ENCODE measurements at places on chromosomes 1 and 21.
A peak's percentile ranks its signal among the peaks of the same experiment; 100 is the strongest.

GRCh38 chr1:110480356-110481096 is 29.6 kb downstream of the PROK1 start:
- no peak for DNase-seq

- no peak for DNase-seq
These were observed 170.7 kb downstream of the NEGR1 start for GRCh38 chr1:72111662-72112061.

- no peak for DNase-seq
These were observed 33.8 kb downstream of the RSPH1 start for GRCh38 chr21:42461881-42462877.

DNA sequence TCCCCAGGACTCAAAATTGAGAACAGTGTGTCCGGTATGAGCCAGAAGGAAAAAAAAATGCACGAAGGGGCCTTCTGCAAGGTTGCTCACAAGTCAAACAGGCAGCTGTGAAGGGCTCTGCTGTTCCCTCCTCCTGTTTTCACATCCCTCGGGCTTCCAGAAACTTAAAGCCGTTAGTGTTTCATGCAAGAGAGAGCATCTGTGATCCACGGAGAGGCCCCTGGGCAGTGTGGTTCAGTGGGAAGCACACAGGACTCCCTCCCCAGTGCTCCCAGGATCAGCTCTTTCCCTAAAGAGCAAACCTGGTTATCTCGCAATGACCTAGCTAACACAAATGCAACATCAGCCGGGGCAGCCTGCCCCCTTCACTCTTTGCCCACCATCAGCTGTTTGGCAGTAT is 2.9 kb upstream of the MATN1 start:
- DNase-seq: no peak

DNA sequence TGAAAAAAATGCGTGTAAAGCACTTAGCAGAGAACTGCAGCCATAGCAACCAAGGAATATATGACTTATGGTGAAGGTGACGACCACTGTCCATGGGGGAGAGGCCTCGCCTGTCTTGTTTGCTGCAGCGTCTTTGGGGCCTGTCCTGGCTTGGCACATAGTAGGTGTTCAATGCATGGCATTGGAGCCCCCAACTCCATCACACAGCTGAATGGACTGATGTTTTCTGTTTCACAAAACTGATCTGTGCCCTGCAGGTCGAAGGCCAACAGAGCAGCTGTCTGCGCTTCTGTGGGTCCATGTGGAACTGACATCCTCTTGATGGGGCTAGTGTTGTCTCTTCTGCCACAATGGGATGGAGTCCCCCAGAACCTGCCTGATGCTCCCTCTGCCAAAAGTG is 296.0 kb downstream of the PTPRU start:
- DNase-seq: no peak

- DNase-seq: no peak
These were observed 423.9 kb upstream of the RGS18 start for GRCh38 chr1:191734321-191734720.

GRCh38 chr1:31592132-31592531 is 15.8 kb downstream of the TINAGL1 start:
- DNase-seq: no peak

GRCh38 chr1:160739098-160739511 is at the start of gene SLAMF7:
Gene SLAMF7 (plus strand): TSS chr1:160739247. CDS start chr1:160739302, 55 bp downstream.
- no peak for DNase-seq

DNA sequence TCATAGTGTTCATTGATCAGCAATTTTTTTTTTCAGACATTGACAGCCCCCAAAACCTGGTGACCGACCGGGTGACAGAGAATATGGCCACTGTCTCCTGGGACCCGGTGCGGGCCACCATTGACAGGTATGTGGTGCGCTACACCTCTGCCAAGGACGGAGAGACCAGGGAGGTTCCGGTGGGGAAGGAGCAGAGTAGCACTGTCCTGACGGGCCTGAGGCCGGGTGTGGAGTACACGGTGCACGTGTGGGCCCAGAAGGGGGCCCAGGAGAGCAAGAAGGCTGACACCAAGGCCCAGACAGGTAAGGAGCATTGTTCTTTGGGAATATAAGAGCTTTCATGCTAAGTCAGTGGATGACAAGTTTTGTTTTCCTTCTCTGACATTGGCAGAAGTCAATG is 49.3 kb downstream of the TNN start:
- no peak for DNase-seq

DNA sequence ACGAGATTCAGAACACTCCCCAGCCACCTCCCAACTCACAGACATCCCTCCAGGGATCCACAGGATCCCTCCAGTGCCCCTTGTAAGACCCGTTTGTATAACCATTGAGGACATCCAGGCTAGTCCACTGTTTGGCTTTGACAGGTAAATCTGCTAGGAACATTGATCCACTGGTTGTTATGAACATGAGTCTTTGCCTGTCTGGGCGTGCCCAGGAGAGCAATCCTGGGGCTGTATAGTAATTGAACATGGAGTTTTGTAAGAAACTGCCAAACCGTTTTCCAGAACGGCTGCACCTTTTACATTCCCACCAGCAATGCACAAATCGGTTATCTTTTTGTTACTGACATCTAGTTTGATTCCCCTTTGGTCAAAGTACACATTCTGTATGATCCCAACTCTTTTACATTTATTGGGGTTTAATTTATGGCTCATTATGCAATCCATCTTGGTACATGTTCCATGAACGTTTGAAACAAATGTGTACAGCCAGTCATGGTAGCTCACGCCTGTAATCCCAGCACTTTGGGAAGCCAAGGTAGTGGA is 88.7 kb downstream of the WDR4 start:
- DNase-seq: no peak

- DNase-seq: no peak
These were observed 66.8 kb downstream of the CAPZB start for GRCh38 chr1:19418503-19418971.

DNA sequence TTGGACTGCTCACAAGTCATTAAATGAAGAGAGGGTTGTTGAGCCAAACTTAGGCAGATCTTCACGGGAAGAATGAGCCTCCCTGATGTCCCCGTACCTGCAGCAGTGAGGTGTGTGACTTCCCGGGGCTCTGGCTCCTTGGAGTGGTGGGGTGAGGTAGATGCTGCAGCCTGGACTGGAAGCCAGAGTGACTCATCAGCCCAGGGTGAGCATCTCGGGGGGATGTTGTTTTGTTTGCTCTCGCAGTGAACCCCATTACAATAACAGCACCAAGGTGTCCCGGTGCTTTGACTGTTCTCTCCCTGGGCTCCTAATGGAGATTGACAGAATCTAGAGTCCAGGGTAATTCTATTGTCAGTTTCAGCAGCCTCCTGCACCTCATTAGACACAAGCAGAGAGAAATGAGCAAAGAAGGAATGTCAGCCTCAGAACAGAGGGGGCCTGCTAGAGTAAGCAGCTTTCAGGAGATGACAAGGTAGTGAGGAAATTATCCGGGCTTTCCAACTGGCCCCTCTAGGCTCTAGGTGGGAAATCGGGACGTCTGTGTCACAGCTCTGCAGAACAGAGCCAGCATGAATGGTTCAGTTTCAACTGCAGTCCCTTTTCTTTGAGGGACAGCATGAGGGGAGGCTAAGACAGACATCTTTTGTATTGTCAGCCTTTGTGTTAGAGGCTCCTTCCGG is 36.0 kb upstream of the LRRN2 start:
- DNase-seq: no peak

- no peak for DNase-seq
These were observed 20.1 kb downstream of the OSBPL9 start for GRCh38 chr1:51636764-51637522.

DNA sequence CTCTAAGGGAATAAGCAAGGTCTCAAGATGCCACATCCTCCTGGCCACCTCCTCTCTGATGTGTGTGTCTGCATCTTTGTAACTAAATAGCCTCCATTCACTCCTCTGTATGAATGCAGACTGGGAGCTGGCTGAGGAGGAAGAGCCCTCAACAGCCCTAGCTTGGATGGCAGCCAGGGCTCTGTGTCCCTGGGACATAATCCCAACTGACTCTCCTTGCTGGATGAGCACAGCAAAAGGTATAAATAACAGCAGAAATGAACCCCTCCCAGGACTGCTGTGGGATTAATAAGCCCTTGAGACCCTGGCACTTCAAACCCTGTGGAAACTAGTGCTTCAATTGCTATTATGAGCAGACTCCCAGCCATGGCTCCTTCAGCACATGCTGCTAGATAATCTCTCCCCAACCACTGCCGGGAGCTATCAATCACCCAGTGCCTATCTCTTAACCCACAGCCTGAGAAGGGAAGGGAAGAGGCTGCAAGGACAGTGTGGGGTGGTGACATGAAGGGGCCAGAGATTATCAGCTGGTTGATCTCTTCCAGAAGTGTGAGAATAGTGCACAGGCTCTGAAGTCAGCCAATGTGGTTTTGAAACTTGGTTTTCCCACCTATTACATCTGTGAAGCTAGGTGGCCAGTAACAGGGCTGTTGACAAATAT is 152.2 kb downstream of the TNR start:
- no peak for DNase-seq

GRCh38 chr1:92167151-92167550 is 50.6 kb upstream of the C1orf146 start:
- DNase-seq: no peak

- no peak for DNase-seq
These were observed 100.1 kb downstream of the HLX start for GRCh38 chr1:220979371-220979770.

DNA sequence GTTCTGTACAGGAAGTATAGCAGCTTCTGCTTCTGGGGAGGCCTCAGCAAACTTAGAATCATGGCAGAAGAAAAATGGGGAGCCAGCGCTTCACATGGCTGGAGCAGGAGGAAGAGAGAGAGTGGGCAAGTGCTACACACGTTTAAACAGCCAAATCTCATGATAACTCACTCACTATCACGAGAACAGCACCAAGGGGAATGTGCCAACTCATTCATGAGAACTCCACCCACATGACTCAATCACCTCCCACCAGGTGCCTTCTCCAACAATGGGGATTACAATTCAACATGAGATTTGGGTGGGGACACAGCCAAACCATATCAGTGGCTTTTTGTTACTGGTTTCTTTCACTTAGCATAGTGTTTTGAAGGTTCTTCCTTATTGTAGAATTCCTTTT is 138.6 kb downstream of the SYT14 start:
- DNase-seq: no peak

DNA sequence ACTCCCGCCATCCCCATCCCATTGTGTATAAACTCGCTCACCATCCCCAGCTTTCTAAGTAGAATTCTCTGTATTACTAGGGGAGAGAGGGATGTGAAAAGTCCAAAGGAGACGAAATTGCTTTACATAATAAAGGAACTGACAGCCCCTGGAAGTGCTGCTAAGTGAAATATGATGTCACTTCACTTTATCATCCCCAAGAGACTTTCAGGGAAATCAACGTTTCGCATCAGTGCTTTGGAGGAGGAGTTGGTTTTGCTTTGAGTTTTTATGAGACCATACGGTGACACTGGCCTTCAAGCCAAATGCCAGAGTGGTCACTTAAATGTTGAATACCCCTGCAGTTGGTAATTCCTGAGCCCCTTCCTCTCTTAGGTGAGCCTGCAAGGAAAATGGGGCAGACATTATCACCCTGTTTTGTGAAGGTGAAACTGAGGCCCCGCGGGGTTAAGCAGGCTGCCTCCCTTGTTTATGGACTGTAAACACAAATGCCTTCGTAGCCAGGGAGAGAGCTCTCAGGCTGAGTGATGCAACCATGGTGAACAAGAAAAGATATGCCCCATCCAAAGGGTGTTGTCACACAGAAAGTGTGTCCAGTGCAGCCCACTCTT is 58.4 kb upstream of the KAZN start:
- DNase-seq: no peak

GRCh38 chr1:23854568-23854967 is 13.5 kb downstream of the FUCA1 start:
- no peak for DNase-seq

DNA sequence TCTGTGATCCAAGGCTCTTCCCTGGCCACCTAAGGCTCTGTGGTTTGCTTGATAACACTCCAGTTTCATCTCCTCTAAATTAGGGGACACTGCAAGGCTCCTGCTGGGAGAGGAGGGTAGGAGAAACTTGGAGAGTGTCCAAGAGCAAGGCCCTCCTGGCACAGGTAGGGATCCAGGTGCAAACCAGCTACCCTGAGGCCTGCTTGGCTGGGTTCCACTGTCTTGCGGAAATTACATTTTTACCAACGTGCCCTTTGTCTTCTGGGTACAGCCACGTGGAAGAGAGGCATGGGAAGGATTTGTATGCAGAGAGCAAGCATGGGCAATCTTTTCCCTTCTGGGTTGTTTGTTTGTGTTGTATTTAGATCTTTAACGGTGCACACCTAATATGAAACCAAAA is 132.5 kb downstream of the PRDM2 start:
- no peak for DNase-seq

DNA sequence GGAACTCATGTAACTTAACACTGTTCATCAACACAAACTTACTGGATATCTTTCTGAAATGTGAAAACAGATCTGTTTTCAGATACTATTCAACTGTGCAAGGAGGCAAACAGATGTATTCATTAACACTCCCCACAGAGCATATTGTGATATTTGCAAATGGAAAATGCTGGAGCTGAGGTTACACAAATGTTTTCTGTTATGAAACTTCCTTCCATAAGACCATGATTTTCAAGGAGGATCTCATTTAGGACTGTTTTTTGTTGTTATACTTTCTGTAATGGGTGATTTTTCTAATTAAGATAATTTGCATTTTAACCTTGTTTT is 56.1 kb downstream of the GABPA start:
- no peak for DNase-seq

DNA sequence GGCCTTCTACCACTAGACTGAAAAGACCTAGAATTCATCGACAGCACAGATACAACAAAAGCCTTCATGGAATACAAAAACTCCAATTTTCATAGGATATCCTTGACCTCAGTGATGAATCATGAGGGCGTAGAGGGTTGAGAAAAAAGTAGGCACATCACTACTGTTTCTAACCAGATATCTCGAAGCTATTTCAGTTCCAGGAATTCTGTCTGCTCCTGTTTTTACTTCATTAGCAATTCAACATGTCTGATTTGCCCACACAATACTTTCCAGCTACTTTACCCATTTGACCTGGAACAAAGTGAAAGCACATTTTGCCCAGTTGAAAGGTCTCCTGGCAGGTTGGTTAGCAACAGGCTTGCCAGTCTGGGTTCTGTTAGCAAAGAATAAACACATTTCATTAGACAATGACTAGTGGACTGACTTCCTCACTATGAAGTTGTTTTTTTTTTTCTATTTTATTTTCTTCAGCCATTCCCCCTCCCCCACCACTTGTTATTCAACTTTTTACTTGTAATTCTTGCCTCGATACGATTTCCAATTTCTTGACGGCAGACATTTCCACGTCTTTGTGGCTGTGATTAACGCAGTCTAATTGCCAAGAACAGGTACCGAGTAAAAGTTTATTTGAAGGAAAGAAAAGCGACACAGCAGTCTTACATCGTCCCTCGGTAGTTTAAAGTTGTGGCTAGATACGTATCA is 4.0 kb upstream of the ZBTB18 start:
- DNase-seq: peak; percentile 32

All from activated CD4-positive, alpha-beta T cell treated with anti-CD3 and anti-CD28 coated beads for 4 hours (primary cell).